ENCODE measurements at places on chromosomes 1 and 21.

- no peak for DNase-seq
Observed at GRCh38 chr1:4430406-4431365, 223.7 kb upstream of the AJAP1 start.

DNA sequence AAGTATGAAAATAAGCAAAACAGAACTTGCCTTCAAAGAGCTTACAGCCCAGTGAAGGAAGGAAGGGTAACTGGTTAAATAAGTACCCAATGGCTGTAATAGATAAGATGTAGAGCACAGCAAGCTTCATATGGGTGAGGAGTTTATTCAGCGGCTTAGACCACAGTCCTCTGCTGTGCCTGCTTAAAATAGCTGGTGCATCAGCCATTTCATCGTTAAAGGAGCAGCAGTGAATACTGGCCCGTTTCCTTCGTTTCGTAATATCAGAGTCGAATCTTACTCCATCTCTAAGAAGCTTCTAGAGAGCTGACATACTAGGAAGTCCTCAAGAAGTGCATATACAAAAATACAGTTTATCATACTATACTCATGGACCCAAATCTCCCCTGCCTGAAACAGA lies 286.5 kb downstream of the NFIA start:
- DNase-seq = no peak

GRCh38 chr1:15412843-15413242 lies 3.2 kb downstream of the EFHD2 start:
- DNase-seq = no peak

DNA sequence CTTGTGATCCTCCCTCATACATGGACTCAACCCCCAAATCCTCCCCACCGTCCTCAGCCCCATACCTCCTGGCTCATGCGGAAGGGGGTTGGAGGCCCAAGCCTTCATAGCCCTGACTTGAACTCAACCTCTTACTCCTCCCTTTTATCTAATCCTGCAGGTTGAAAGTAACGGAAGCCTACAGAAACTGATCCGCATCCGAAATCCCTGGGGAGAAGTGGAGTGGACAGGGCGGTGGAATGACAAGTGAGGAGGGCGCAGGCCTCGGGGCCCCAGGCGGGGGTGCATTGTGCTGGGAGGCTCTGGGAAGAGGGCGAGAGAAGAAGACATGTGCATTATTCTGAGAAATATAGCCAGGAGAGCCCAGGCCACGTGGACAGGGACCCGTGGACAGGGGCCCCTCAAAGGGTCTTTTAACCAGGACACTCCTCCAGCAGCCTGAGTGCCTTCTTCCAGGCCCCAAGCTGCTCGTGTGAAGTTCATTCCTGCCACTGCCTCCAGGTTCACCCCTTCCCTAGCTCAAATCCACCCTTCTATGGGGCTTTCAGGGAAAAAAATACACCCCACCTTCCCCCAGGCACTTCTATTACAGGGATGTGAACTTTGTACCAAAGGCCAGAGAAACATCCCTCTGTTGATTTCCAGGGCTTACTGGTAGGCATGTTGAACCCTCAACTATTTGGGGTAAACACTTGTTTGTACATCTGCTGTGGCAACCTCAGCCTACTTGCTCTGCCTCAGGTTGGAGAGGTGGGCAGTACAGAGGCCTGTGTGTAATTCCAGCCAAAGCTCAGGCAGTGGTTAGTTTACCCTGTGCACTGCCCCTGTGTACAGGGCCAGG lies 38.6 kb downstream of the CAPN2 start:
- DNase-seq = no peak

DNA sequence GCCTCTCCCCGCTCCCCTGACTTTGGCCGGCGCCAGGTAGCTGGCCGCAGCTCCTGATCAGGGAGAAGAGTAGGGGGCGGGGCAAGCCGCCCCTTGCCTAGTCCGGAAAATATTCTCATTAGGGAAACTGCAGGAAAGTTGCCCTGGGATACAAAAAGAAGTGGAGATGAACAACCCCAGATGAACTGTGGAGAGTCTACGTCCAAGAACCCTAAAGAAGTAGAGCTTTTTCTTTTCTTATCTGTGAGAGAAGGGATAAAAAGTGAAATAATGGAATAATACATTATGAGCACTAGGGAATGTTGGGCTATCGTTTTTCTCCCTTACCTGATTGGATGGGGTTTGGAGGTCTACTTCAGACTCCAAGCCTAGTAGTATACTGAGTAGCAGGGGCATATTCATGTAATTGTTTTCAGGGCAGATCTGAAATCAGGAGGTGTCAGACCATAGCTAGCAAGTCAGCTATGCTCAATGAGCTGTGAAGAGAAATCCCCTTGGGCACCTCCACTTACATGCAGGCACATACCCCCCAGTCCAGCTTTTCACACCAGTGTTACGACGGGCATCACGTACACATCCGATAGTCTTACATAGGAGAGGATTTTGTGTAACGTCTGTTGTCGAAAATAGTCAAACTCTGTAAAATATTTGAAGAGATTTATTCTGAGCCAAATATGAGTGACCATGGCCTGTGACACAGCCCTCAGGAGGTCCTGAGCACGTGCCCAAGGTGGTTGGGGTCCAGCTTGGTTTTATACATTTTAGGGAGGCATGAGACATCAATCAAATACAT lies 1.7 kb upstream of the DUSP10 start:
- no peak for DNase-seq
